ENCODE measurements at places on chromosomes 5 and 9.

DNA sequence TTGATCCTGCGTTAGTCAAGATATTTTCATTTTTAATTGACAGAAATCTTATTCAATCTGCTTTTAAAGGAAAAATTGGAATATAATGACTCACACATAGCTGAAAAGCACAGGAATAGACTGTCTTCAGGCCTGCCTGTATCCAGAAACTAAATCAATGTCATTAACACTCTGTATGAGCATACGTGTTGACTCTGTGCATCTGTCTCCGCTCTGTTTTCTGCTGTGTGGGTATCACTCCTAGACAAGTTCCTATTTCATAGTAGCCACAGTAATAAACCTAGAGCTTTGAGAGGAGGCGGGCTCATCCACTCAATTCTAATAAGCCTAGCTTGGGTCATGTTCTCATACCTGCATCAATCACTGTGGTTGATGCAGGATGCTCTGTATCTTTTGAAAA lies 267.6 kb downstream of the KCTD16 start:
- H3K36me3 ChIP-seq = no peaks in the 10 kb centered on the region
- H3K4me3 ChIP-seq = no peak overlapping the region
- no peaks in the 10 kb centered on the region for H3K27me3 ChIP-seq
- DNase-seq = no peak
- no peaks in the 10 kb centered on the region for H3K4me1 ChIP-seq

DNA sequence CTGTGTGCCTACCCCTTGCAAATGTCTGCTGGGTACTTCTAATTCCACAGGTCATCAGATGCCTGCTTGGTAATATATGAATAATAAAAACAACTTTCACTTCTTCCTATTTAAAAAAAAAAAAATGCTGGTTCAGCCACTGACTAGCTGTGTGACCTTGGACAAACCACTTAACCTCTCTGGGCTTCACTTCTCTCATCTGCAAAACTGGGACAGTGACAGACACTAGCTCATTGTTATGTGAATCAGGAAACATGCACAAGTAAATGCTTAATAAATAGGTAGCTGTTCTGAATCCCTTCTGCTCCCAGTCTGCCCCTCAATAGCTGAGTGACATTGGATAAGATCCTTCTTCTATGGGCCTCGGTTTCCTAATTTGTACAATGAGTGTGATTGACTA lies 62.6 kb upstream of the HAND1 start:
- no peak for DNase-seq
- H3K4me1 ChIP-seq = no peaks in the 10 kb centered on the region
- no peaks in the 10 kb centered on the region for H3K36me3 ChIP-seq
- H3K4me3 ChIP-seq = no peak overlapping the region

GRCh38 chr5:93257616-93258015 lies 323.4 kb downstream of the NR2F1-AS1 start:
- no peaks in the 10 kb centered on the region for H3K27me3 ChIP-seq
- no peak for DNase-seq
- H3K4me1 ChIP-seq = no peaks in the 10 kb centered on the region
- H3K36me3 ChIP-seq = no peaks in the 10 kb centered on the region

DNA sequence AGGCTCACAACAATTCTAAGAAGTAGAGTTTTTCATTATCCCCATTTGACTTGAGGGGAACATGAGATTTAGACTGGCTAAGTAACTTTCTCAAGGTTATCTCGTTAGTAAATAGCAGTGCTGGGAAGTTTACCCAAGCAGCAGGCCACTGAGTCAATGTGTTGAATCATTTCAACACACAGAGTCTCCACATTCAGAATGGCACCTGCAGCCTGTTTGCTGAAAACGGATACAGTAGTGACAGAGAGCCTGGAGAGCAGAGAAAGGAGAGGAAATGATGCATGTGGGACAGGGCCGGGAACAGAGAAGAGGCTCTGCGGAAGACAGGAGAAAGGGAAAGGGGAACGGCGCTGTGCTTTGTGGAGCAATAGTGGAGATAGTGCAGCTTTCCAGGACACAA lies 33.5 kb upstream of the ZSWIM6 start:
- H3K27me3 ChIP-seq = no peaks in the 10 kb centered on the region
- no peak for DNase-seq
- no peaks in the 10 kb centered on the region for H3K36me3 ChIP-seq
- no peak overlapping the region for H3K4me3 ChIP-seq
- H3K4me1 ChIP-seq = peaks cover 15% of the 10 kb centered on the region
- H3K27ac ChIP-seq = no peak overlapping the region

- H3K27ac ChIP-seq = no peak overlapping the region
- H3K36me3 ChIP-seq = no peaks in the 10 kb centered on the region
- no peak overlapping the region for H3K4me3 ChIP-seq
- no peaks in the 10 kb centered on the region for H3K4me1 ChIP-seq
- DNase-seq = no peak
These were observed 104.7 kb downstream of the GOLPH3 start for GRCh38 chr5:32069396-32069795.

GRCh38 chr5:170405817-170406216 lies 16.6 kb upstream of the KCNMB1 start:
- no peak overlapping the region for H3K27ac ChIP-seq
- H3K27me3 ChIP-seq = peaks cover 16% of the 10 kb centered on the region
- H3K4me1 ChIP-seq = no peaks in the 10 kb centered on the region
- H3K4me3 ChIP-seq = no peak overlapping the region
- H3K36me3 ChIP-seq = no peaks in the 10 kb centered on the region

GRCh38 chr5:116305899-116306298 lies 221.1 kb downstream of the COMMD10 start:
- H3K4me1 ChIP-seq = no peaks in the 10 kb centered on the region
- peaks cover 41% of the 10 kb centered on the region for H3K36me3 ChIP-seq
- DNase-seq = no peak
- H3K4me3 ChIP-seq = no peak overlapping the region
- no peak overlapping the region for H3K27ac ChIP-seq

Measured in T-helper 2 cell treated with Interferon-gamma antibody and Interleukin-4, amounts not matched to agents 5 μg/mL and 100 μg/mL, for 36 hours (primary cell).